Hindlimb muscle (tissue), 1 donor: ENCODE measurements at places on chromosomes 13 and 19.

DNA sequence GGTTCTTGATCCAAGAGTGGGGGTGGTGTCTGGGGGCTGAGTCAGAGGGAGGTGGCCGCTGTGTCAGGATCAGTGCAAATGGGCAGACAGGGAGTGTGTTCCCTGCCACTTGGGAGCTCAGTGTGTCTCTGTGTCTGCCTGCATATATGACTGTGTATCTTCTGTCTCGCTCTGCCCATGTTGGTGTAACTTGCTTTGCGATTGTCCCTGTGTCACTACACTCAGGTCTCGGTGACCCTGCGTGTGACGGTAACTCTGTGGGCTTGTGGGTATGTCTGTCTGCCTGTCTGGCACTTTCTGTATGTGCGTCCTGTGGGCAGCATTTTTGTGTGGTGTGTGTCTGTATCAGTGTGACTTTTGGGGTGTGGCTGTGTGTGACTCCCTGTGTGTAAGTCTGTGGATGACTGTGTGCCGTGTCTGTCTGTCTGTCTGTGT, 8.2 kb upstream of the ERFL start:
- no peak for DNase-seq

DNA sequence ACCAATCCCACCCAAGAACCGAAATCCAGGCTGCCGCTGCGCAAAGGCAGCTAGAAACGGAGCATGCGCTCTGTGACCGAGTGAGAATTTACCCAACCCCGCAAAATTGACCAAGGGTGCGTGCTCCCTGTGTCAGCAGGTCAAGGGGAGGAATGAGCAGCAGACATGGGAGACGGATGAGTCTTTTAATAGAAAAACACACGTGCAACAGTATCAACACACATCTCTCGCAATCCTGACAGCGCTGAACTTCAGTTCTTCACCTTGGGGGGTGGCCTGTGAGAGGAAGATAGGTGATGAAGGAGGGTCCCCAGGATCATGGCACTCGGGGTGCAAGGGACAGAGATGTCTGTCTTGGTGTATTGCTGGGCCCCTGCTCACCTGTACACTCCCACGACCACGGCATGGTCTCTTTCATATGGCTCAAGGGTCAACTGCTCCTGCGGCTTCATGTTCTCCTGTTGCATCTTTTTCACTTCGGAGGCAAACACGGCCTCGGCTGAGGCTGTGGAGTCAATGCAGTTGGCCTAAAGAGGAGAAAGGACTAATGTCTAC, 402 bp upstream of the DYRK1B start:
- DNase-seq: no peak

DNA sequence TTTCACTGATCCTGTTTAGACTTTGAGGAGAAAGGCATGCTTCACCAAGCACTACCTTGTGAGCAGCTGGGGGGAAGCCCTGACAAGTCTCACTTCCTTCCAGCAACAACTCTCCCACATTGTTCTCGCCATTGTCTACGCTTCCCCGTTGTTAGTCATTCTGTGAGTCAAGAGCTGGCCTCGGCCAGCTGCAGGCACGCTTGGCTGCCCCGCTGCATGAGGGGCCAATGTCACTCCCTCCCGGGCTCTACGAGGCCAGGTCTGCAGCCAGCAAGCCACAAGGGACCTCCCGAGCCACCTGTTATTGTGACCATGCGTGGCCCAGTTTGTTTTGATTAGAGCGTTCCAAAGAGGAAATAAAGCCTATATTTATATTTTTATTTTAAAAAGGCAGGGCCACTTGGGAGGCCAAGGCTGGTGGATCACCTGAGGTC, 220.9 kb downstream of the FOXO1 start:
- DNase-seq: peak; percentile 40

- no peak for DNase-seq
Observed at GRCh38 chr13:35723053-35723461, 246.6 kb upstream of the MAB21L1 start.

DNA sequence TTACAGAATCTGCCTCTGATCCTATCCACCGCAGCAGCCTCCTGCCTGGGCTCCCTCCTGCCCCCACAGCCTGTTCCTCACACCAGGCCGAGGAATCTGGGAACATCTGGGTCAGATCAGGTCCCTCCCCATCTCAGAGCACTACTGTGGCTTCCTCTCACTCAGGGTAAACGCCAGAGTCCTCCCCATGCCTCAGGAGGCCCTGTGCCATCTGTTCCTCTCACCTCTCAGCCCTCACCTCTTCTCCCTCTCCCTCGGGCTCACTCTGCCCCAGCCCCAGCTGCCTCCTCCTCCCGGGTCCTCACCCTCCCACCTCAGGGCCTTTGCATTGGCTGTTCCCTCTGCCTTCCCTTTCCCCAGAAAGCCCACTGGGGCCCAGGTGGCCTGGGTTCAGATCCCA, 18.2 kb downstream of the FCGBP start:
- no peak for DNase-seq
